Activated gamma-delta T cell (primary cell): ENCODE measurements at places on chromosomes 2 and 18.

- no peak for DNase-seq
Observed at GRCh38 chr2:127146071-127146725, 39.2 kb upstream of the BIN1 start.

DNA sequence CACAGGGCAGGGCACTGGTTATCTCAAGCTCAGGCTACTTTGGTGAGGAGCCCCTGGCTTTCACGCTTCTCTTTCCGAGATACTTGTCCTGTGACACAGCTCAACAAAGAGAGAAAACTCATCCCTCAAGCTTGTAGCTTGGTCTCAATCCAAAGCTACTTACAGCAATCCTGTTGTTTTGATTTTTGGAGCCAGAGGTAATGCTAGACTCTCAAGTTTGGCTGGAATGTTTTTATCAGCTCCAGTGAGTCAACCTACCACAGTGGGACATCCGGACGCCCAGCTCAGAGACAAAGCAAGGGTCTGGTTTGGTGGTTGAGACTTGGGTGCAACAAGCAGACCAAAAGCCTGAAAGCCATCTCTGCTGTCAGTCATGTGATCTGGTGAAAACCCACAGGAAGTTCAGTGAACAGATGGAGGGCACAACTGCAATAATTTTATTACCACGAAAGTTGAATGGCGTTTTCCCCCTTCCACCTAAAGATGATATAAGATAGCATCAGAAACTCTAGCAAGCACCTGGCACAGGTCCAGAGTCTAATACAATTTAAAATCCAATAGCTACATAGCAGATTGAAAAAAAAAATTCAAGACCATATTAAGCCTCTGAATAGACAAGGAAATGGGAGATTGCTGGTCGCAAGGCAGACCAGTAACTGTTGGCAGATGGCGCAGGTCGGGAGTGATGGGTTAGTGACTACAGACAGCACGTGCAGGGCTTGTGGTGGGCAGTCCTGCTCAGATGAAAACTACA lies 102.3 kb upstream of the SMAD7 start:
- no peak for DNase-seq

DNA sequence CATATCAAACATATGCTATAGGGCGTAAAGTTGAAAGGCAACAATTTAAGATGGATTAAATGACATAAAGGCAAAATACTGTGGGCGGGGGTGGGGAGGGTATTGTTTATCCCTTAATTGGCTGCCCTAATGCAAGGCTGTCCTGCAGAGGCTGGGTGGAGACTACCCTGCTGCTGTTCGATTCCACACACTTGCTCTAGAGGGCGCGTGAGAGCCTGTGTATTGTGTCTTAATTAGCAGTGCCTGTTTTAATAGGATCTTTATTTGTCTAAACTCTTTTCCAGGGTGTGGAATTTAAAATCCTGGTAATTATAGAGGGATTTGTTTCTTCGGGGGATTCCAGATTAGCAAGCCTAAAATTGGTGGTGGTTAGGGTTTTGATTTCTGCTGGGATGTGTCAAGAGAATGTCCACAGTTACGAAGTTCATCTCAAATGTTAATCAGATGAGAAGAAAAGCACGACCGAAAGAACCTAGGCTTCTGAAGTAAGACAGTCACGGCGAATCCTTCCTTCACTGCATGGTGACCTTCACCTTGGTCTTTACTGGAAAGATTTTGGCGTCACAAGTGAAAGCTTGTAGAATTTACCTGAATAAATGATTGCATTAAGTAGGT lies 103.5 kb upstream of the MAP3K20 start:
- DNase-seq = no peak

DNA sequence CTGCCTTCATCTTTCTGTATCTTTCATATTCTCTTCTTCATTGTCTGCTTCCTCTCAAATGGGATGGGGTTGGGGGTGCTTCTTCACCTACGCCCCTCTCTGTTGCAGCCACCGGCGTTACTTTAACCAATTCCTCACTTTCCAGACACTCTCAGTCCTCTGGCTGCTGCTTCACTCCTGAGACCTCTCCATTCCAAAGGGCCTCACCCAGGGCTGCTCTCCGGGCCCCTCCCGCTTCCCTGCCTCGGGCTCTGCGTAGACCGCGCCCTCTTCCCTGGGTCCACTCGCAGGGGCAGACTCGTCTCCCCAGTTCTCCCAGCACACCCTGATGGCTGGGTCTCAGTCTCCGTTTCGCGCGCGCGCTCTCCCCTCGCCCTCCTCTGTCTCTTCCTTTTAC lies 926 bp downstream of the SERPINB8 start:
- DNase-seq = peak; percentile 11

DNA sequence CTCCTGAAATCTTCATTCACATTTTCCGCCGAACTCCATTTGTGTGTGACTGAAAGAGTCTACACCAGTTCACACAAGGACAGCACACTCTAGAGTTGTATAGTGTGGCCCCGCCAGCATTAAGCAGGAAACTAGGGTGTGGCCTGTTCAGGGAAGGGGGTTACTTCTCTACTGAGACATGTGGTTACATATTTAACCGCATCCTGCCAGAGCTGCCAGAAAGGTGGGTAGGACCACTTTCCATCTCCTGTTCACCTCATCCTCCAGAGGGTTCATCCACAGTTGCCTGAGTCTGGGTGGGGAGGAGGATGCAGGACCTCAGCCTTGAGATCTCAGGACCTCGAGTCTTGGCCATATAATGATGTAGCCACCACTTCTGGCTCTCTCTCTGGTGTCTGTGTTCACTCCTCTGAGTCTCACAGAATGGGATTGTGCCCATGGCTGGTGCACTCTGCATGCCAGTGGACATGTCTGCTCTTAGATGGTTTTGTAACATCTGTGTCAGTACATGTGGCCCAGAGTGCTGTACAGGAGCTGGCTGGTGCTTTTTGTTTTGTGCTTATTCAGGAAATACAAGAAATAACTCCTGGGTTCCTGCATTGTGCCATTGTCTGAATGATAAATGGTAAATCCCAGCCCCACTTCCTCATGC lies 7.7 kb upstream of the SP140L start:
- DNase-seq = no peak

GRCh38 chr2:105793196-105793975 lies 48.7 kb downstream of the NCK2 start:
- DNase-seq = no peak

DNA sequence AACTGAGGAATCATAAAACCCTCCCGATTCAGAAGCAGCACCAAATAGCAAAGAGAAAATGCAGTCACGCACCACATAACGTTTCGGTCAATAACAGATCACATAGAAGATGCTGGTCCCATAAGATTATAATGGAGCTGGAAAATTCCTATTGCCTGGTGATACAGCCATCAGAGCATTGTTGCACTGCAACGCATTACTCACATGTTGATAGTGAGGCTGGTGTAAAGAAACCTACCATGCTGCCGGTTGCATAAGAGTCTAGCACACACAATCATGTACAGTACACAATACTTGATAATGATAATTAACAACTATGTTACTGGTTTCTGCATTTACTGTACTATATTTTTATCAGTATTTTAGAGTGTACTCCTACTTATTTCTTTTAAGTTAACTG lies 32.5 kb downstream of the RNF152 start:
- no peak for DNase-seq

- DNase-seq = no peak
Observed at GRCh38 chr2:207418419-207418818, 111.3 kb upstream of the CREB1 start.

- no peak for DNase-seq
Observed at GRCh38 chr2:180203972-180204371, 196.9 kb upstream of the CWC22 start.

DNA sequence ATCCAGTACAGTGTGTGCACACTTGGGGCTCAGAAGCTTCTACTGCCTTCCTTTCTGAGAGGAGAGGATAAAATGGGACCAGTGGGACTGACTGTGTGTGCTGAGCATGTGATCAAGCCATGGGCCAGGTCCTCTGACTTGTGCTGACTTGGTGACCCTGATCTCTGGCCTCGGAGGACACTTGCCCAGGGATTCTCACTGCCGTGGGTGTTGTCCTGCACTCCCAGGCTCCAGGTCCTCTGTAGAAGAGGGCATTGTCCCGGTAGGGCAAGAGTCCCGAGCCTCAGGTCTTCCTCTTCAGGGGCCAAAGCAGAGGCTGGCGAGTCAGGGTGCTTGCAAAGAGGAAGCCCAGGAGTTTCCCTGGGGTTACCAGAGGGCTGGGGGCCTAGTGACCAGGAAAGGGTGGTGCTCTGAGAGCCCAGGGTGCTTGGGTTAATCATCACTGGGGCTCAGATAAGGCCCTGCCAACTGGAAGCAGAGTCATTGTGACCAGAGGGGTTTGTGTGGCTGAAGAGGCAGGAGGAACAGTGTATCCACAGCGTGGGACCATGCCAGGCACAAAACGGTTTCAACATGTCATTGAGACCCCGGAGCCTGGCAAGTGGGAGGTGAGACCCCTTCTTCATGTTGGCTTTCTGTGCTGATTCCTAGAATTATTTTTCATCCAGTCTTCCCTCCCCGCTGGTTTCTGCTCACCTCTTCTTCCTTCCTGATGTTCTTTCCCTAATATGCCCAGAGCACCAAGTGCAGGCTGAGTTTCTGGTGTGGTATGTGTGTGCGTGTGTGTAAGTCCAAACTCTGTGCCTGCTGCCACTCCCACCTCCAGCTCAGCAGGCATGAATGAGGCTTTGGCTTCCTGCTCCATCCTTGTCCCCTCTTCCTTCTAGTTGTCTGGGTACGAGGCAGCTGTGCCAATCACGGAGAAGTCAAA lies at the start of gene GCKR:
GCKR (plus strand) TSS at position 483 of the 931 bp plus-strand sequence; CDS start at position 549, 66 bp downstream.
- DNase-seq = no peak

- DNase-seq = no peak
Observed at GRCh38 chr2:84077496-84077895, 381.6 kb downstream of the SUCLG1 start.

DNA sequence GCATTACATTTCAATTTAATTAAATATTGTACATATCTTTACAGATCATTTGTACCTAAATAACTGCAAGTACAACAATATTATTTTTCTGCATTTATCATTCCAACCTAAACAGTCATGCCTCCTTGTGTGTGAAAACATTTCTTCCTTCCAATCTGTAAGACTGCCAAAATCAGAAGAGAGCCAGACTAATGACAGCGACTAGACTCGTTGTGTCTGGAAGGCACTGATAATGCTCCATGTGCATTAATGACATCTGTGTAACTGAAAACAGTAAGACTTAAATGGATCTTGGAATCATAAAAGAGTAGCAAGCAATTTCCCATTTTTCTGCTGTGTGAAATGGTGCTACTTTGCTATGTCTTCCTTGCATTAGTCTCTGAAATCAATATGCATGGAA lies 278.0 kb upstream of the DSEL start:
- DNase-seq = no peak

DNA sequence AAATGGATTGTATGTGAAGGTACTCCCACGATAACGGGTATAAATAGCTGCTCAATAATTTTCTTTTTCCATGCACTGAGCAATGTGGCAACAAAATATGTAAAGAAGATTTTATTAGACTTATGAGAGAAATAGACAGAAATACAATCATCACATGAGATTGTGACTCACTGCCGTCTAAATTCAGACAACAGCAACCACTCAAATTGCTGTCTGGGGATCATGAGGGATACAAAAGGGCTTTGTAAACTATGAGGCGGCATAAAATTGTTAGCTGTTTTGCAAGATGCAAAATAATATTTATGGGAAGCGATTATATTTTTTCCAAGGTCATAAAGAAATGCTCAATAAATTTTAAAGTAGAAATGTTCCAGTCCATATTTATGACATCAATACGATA lies 259.1 kb upstream of the AGAP1 start:
- DNase-seq = no peak

DNA sequence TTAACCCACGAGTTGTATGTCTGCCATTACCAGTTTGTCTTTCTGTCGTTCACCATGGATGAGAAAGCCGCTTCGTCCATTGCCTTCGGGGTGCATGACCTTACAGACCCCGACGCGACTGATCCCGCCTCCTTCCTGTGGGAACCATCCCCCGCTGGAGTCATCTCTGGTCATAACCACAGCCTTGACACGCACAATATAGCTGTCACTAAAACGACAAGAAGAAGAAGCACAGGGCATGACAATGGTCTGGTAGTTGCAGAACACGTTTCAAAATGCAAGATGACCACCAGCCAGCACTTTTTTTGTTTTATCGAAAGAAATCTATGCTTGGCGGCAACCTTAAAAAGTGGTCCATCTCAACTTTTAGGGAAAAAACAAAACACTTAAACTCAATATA lies 87.7 kb downstream of the SPRED2 start:
- DNase-seq = no peak

DNA sequence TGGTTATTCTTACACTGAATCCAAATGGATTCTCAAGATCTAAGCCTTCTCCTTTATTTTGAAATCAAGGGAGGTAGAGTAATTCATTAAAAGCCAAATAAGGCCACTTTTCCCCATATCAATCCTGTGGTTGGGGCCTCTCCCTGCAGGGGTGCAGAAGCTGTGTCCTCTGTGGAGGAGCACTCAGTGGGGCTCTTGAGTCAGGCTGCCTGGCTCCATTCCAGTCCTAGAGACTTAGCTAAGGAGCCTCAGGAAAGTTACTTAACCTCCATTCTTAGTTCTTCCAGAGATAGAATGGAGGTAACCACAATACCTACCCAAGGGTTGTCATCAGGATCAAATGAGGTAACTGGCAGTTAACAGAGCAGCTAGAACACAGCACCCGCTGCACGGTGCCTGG lies 564.3 kb downstream of the CMPK2 start:
- no peak for DNase-seq

DNA sequence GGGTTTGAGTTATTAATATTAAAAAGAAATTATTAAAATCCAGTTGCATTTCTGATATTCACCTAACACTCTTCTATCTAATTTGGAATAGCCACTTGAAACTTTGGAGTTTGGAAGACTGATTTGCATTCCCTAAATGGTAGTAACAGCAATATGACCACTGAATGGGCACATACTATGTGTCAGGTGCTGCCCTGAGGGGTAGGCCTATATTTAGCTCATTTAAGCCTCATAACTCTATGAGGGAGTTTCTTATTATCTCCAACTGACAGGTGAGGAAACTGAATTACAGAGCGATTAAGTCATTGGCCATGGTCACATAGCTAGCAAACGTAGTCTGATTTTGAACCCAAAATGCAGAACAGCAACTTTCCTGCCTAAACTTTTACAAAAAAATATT lies 77.3 kb downstream of the VWA3B start:
- DNase-seq = no peak

GRCh38 chr18:24362757-24363156 lies 34.9 kb downstream of the OSBPL1A start:
- no peak for DNase-seq

- no peak for DNase-seq
Observed at GRCh38 chr2:164589522-164589921, 31.8 kb downstream of the GRB14 start.

GRCh38 chr2:74316627-74317295 lies 26.5 kb downstream of the SLC4A5 start:
- DNase-seq = no peak
